ENCODE measurements at places on chromosomes 12 and 14.

- no peak for DNase-seq
Measured at GRCh38 chr12:65590318-65590717, 234.0 kb upstream of the HMGA2 start.

DNA sequence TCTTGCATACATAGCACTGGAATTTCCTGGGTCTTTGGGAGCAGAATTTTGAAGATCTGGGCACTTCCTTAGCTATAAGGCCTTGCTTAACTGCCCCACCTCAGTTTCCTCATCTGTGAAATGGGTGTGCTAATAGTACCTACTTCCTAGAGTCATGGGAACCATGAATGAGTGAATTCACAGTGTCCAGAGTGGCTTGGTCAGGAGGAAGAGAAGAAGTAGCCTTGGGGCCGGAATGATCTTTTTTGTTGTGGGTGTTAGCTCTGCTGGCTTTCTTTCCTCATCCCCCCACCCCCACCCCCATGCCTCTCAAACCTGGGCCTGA is 2.4 kb downstream of the SH2B3 start:
- no peak for DNase-seq

DNA sequence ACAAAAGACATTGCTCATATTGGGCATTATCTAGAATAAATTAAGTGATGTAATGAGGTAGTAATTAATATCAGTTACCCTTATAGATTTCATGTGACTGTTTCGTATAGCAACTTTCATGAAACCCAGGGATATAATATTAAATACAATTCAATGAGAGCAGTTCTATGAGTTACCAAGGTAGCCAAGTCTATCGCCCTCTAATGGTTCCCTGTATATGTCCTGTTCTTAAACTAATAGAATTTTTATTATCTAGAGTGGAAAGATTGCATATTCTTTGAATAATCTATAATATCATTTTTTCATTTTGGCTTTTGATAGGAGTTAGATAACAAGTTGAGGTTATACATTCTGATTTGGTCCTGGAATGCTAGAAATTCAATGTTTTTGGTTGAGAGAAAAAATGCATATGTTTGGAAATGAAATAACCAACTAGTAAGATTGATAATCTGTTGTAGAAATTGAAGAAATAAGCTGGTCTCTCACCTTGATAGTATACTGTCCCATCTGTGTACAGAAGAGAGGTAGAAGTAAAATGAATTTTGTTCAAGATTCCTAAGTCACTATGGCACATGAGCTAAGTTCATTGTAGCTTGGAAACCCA is 59.7 kb downstream of the SCFD1 start:
- DNase-seq: no peak

GRCh38 chr12:68474467-68475204 is 136.1 kb upstream of the RAP1B start:
- no peak for DNase-seq

GRCh38 chr14:93475471-93475870 is 44.7 kb downstream of the UNC79 start:
- no peak for DNase-seq

GRCh38 chr12:117580718-117581062 is 219.3 kb upstream of the NOS1 start:
- DNase-seq: no peak

DNA sequence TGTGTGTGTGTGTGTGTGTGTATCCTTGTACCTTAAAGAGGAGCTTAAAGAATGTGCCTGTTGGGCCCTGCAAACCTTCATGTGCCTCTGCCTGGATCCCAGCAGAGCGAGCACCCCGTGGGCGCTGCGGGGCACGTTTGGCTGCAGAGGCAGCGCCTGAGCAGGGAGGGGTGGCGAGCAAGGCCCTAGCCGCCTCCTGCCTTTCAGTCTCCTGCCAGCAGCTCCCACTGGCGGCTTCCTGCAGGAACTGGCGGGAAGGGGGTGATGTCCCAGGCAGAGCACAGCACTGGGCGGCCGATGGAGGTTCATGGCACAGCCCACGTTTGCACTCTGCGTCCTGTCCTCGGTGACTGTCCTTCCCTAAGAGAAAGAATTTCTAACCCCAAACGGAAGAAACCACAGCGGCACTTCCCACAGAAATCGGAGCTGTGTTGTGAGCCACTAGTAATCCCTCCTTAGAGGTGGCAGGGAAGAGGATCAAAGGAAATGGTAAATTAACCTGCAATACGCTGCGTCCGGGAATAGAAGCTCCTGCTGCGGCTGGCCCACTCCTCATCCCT is 19.8 kb downstream of the ZBTB42 start:
- DNase-seq: no peak

DNA sequence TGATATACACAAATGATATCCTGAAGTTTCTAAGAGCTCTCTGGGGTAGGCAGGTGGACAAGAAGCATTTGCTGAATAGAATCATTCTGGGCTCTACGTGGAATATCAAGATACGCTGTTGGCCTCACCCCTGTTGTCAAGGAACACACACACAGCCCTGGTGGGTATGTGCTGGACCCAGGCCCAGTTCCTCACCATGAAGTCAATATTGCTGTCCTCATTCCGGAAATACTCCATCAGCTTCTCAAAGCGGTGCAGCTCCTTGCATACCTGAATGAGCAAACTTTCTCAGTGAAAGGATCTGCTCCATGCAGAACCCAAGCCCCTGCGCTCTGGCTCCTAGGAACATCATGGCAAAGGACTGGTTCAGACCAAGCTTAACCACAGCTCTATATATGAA is 31.4 kb downstream of the PRPF40B start:
- no peak for DNase-seq

DNA sequence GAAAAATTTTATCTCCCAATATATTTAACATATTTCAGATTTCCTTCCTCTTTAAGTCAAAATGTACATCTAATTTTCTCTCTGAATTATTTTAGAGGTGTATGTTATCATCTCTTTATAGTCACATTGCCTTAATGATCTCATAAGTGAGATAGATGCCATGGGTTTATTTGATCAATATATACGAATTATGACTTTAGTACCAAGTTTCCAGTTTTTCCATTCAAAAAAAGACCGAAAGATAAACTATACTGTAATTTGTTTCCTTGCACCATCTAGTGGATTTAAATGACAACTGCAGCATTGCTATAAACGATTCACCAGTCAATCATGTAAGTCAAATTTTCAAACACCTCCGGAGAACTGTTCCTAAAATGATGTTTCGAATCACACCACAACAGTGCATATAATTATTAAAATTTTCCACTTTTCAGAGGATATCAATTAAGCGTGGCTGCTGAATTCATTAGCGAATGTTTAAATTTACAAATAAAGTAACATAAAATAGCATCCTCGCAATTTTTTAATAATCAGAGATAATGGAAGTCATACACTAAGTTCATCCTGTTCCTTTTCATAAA is 419 bp upstream of the ATXN7L3B start:
- DNase-seq: no peak

DNA sequence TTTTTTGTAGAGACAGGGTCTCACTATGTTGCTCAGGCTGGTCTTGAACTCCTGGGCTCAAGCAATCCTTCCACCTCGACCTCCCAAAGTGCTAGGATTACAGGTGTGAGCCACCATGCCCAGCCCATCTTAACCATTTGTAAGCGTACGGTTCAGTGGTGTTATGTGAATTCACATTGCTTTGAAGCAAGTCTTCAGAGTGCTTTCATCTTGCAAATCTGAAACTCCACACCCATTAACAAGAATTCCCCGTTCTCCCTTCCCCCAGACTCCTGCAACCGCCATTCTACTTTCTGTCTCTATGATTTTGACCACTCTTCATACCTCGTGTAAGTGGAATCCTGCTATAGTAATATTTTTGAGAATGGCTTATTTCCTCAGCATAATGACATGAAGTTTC is 24.9 kb upstream of the BICDL1 start:
- DNase-seq: no peak

- DNase-seq: no peak
Measured at GRCh38 chr12:68913682-68914081, 19.3 kb downstream of the CPM start.

DNA sequence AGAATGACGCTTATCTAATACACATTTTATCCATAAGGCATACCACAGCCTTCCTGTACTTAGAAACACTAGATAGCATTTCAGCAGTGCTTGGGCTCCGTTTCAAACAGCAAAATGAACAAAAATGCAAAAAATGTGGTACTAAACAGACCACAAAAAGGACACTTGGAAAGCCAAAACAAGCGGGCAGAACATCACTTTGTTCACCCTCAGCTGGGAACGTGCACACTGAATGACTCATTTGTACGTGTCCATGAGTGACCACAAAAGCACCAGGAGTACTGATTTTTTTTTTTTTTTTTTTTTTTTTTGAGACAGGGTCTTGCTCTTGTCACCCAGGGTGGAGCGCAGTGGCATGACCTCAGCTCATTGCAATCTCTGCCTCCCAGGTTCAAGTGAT is 8.9 kb upstream of the FOXN3 start:
- DNase-seq: no peak

DNA sequence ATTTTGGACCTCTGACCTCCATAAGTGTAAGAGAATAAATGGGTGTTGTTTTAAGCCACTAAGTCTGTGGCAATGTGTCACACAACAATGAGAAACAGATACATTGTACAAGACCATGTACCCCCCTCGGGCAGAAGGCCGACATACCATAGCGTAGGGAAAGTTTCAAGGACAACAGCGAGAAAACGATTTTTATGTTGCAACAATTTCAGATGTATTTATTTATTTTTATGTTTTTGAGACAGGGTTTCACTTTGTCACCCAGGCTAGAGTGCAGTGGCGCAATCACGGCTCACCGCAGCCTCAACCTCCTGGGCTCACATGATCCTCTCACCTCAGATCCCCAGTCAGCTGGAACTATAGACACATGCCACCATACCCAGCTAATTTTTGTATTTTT is 136.4 kb upstream of the NCOR2 start:
- no peak for DNase-seq

- no peak for DNase-seq
Measured at GRCh38 chr12:105322070-105322469, 8.4 kb upstream of the C12orf75 start.

- DNase-seq: no peak
Measured at GRCh38 chr12:109221277-109221931, 87.7 kb downstream of the FOXN4 start.

GRCh38 chr14:56340932-56341331 is 222.7 kb downstream of the PELI2 start:
- DNase-seq: no peak

DNA sequence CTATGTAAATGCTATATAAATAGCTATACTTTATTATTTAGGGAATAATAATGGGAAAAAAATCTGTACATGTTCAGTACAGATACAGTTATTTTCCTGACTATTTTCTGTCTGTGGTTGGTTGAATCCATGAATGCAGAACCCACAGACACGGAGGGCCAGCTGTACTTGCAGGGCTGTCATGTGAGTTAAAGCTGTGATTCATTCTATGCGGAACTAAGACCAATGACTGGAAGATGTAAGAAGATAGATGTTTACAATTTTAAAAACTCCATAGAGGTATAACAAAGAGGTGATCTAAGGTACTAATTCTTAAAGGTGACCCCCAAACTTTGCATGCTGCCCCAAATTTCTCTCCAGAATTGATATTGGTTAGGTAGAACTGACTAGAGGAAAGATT is 14.6 kb downstream of the PCNX4 start:
- DNase-seq: no peak

- DNase-seq: no peak
Measured at GRCh38 chr14:68236582-68237458, 417.2 kb downstream of the RAD51B start.

DNA sequence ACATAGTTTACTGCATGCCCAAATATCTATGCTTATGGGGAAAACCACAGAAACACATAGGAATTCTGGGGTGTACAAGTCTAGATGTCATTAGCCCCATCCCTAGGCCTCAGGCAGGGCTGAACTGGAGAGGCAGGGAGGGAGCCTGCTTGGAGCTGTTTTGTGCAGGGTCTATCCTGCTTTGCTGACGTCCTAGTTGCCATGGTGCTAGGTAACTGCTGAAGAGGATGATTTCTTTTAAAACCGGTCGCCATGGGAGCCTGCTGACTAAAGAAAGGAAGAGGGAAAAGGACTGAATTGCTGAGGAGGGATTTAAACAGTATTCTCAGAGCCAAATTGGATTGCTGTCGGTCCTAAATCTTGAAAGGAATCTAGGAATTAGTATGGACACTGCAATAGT is 10.7 kb downstream of the GPR19 start:
- DNase-seq: no peak

GRCh38 chr12:116880817-116881324 is 370 bp downstream of the HRK start:
- no peak for DNase-seq

DNA sequence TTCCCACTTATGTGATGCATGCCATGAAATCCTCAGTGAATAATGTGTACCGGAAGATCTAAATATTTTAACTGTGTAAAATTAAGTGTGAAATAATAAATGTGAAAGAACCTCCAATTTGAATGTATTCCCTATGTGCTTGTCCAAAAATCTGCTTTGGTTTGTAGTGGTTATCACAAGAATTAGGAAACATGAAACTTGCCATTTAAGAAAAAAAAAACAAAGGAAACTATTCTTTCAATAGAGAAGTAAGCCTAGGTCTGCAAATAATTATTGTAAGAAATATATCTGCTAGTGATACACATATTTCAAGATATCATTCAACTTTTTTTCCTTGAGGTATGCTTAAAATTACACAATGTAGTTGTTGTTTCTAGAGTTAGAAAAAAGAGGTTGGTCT is 500.4 kb downstream of the SLC6A15 start:
- no peak for DNase-seq

DNA sequence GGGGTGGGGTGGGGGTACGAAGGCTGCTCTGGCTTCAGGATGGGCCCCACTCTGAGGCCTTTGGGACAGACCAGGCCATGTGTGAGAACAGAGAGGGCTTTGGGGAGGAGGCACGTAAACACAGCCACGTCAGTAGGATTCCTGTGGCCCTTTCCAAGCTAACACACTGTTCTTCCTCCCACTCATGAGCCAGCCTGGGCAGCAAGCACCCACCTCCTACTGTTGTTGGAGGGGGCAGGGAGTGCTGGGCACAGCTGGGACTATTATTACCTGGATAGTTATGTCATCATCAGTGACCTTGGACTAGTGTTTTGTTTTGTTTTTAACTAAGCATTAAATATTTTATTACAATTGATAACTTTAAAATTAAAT is 5.3 kb downstream of the CHGA start:
- no peak for DNase-seq

DNA sequence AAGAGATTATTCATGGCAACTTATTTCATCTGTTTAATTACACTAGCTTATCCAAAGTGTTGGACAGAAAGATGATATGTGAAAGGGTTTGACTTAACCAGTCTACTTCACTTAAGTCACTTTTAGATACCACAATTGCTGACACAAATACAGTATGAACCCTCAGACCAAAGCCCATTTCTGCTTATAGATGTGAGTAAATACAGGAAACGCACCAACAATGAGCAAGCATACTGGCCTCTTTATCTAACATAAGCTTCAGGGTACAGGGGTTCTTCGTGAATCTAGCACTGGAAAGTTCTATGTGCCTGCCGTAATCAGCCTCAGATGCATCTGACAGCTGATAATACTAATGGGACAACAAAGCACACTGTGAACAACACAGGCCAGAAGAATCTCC is 209.6 kb downstream of the MED13L start:
- DNase-seq: no peak

DNA sequence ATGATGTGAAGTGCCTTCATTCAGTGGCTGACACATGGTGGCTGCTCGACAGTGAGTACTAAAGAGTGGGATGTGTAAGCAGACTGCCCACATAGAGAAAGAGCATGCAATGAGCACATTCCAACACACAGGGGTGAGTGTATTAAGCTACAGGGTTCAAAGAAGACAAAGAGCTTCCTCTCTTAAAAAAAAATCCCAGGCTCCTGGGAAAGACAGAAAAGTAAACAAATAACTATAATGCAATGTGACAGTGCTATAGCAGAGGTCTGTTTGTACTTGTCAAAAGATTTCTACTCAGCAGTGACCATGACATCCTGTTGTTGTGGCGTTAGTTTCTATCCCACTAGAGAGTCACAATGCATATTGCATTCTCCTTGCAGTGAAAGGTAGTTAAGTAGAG is 12.4 kb upstream of the PCNX1 start:
- DNase-seq: no peak
